ENCODE measurements at places on chromosomes 2 and 18. TPM values are rescaled to one million over a fixed set of nuclear protein-coding genes. Genes with fewer than 3 reads are reported as not detected.

Gene RRM2
- 378 TPM for total RNA-seq

Gene RGPD4
- total RNA-seq, result not detected

Gene RAB31
- not detected for total RNA-seq

GRCh38 chr2:21142149-21142548 is 18.4 kb downstream of the TDRD15 start:
- no peak for DNase-seq
- H3K36me3 ChIP-seq, result no peaks in the 10 kb centered on the region
- no peak overlapping the region for H3K4me3 ChIP-seq
- H3K27me3 ChIP-seq, result no peaks in the 10 kb centered on the region
- H3K4me1 ChIP-seq, result no peaks in the 10 kb centered on the region

DNA sequence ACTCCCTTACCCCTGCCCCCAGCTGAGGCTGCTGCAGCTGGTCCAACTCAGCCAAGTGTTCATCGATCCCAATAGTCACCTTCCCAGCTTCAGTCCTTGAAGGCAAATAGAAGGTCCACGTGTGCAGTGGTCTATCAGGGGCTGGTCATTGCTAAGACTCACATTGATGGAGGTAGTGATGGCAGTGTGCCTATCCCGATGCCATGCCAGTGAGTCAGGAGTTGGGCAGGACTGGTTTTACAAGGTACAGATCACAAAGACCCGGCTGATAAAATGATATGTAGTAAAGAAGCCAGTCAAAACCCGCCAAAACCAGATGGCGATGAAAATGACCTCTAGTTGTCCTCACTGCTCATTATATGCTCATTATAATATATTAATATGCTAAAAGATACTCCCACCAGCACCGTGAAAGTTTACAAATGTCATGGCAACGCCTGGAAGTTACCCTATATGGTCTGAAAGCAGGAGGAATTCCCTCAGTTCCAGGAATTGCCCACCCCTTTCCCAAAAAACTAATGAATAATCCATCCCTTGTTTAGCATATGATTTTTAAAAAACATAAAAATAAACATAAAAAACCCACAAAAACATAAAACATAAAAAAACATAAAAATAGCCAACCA is 2.9 kb upstream of the C2orf80 start:
- H3K27me3 ChIP-seq, result peaks cover 7% of the 10 kb centered on the region
- H3K4me1 ChIP-seq, result no peaks in the 10 kb centered on the region
- H3K4me3 ChIP-seq, result no peak overlapping the region
- no peak for DNase-seq
- no peak overlapping the region for H3K27ac ChIP-seq

- no peak for DNase-seq
- H3K4me1 ChIP-seq, result peaks cover 73% of the 10 kb centered on the region
- H3K36me3 ChIP-seq, result peaks cover 36% of the 10 kb centered on the region
These were observed 34.0 kb downstream of the DOCK10 start for GRCh38 chr2:225008179-225008856.

GRCh38 chr2:134347756-134348155 is 93.9 kb downstream of the MGAT5 start:
- no peak overlapping the region for H3K4me3 ChIP-seq
- DNase-seq, result no peak
- H3K36me3 ChIP-seq, result peaks cover 40% of the 10 kb centered on the region
- no peaks in the 10 kb centered on the region for H3K27me3 ChIP-seq
- H3K4me1 ChIP-seq, result no peaks in the 10 kb centered on the region

DNA sequence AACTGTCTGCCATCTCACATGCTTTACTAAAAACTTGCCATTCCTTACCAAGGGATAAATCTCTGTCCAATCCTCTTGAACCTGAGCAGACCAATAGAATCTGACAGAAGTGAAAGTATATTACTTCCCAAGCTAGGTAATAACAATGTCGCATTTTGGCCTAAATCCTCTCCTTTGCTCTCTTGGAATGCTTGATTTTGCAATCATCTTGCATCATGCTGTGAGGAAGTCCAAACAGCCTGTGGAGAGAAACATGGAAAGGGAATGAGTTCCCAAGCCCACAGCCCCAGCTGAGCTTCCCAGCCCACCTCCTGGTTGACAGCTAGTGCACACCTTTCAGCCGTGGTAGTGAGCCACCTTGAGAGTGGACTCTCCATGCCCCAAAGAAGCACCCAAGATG is 540.6 kb downstream of the STK39 start:
- H3K4me3 ChIP-seq, result no peak overlapping the region
- no peak for DNase-seq
- no peaks in the 10 kb centered on the region for H3K4me1 ChIP-seq
- no peaks in the 10 kb centered on the region for H3K27me3 ChIP-seq
- no peak overlapping the region for H3K27ac ChIP-seq

All from activated CD4-positive, alpha-beta T cell treated with anti-CD3 and anti-CD28 coated beads, Interleukin-2, amount 10 ng/mL, durations not matched to agents 24 days and 14 days (primary cell).